ENCODE measurements at places on chromosomes 1 and 21.
A peak's percentile ranks its signal among the peaks of the same experiment; 100 is the strongest.

- no peak for DNase-seq
These were observed 12.7 kb downstream of the CDCA8 start for GRCh38 chr1:37704966-37705365.

DNA sequence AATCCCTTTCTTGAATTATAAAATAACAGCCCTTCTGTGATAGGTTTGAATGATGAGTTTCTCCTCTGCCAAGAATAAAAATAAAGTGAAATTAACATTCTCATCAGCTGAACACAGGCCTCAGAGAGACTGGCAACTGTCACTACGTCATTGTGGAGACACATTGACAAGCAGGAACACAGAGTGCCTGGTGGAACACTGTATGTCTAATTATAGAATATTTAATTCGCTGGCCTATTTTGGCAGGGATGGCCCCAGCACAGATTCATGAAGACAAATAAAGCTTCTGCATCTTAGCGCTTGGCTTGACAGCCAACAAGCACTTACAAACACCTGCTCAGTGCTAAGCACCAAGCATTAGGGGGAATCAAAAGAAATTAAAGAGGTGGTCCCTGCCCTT is 52.0 kb upstream of the SMYD2 start:
- no peak for DNase-seq

DNA sequence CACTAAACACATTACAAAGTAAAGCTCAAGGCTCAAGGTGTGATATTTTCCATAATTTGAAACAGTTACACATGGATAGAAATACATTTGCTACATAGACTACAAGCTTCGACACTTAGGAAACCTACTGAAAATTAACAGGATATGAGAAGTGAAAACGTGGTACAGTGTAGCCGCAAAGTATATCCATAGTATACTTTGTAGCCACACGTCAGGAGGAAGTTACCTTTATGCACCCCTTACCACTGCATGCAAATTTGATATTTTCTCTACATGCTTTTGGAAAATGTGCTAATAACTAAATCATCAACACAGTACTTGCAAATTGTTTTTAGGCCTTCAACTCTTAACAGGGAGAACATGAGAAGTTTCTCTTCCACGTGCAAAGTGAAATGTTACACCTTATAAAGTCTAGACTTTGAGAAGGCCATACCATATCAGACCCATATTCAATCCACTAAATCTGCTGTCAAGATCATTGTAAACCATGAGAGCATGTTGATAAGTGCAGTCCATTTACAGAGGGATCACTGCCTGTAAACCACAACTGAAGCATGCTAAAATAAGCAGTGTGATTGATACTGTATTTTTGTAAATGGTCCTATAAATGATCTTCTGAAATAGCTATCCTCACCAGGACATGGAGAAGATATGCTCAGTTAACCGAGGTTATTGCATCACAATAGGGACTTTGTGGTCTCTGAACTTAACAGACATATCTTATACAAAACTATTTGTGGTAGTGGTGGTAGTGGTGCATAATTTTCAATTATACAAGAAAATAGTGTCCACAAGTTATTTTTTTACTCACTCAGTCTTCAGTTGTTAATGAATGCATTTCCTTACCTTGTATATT is 64.7 kb downstream of the VAV3 start:
- no peak for DNase-seq

DNA sequence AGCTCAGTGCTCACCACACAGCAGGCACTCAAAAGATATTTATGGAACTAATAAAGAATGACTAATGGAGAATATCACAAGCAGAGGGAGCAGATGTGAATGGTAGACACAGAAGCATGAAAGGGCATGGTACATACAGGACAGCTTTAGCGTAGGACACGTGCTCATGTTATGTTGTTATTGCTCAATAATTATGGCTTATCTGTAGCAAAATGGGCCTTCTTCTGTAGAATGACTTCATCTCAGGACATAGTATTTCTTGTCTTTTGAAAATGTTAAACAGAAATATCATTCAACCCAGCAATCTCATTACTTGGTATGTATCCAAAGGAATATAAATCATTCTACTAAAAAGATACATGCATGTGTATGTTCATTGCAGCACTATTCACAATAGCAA is 58.9 kb upstream of the EXO1 start:
- DNase-seq, result no peak

GRCh38 chr1:151196292-151196800 is 2.0 kb upstream of the PIP5K1A start:
- no peak for DNase-seq

- DNase-seq, result no peak
These were observed at the start of gene SPRR2A for GRCh38 chr1:153057375-153057774. SPRR2A (minus strand) TSS chr1:153057512; CDS start chr1:153056735, 777 bp downstream.

DNA sequence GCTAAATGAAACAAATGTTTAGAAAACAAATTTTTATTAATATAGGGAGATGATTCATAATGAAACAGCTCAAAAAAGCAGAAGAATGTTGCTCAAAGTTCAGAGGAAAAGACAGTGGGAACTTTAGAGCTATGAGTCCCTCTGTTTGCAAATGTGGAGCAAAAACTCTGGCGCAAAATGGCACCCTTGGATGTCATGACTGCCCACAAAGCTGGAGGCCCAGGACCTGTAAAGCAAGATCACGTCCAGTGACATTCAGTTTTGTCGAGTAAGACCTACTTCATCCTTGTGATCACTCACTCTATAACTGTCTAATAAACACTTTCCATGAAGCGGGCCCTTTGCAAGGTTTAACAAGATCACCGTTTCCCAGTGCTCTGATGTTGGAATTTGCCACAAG is 9.1 kb upstream of the EXO1 start:
- DNase-seq, result no peak

DNA sequence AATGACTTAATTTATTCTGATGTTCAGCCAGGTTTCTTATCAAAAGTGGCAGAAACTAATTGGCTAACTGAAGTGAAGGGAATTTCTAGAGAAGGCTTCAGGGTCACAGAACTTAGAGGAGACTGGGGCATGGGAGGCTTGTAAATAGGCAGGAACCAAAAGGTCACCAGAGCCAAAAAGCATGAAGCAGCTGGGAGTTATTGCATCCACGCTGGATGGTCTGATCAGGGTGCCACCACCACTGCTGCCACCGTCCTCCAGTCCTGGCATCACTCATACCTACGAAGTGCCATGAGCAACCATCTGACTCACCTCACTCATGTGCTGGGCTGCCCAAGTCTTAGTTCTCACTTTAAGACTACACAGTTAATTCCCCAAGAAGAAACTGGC is 82.5 kb upstream of the DPH5 start:
- no peak for DNase-seq

GRCh38 chr1:240843798-240844197 is 231.8 kb upstream of the GREM2 start:
- DNase-seq, result no peak

GRCh38 chr1:225653463-225654276 is 747 bp upstream of the ENAH start:
- peak; percentile 55 for DNase-seq

GRCh38 chr1:224182057-224182865 is 779 bp upstream of the DEGS1 start:
- DNase-seq, result peak; percentile 34

- DNase-seq, result no peak
These were observed at the start of gene RUSC1 for GRCh38 chr1:155320661-155321617. RUSC1 (plus strand) TSS chr1:155320894; CDS start chr1:155321774, 880 bp downstream.

- no peak for DNase-seq
These were observed 186.7 kb upstream of the NFIA start for GRCh38 chr1:60895701-60896100.

- no peak for DNase-seq
These were observed 884 bp upstream of the LRRC8C start for GRCh38 chr1:89631816-89632656.

DNA sequence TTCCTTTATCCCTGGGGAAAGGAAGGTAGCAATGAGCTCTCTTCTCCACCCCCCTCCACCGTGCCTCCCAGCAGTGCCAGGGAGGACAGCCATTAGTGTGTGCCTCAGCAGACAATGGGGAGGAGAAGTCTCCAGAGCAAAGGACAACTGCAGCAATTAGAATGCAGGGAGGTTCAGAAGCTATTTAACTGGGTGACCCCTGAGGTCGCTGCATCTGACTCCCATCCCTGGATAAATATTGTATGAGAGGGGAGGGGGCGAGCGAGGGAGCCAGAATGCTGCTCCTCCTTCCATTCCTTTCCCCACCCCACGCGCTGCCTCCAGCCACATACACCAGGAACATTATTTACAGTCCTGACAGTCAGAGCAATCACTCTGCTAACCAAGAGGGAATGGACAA is 59.0 kb downstream of the ERI3 start:
- no peak for DNase-seq

DNA sequence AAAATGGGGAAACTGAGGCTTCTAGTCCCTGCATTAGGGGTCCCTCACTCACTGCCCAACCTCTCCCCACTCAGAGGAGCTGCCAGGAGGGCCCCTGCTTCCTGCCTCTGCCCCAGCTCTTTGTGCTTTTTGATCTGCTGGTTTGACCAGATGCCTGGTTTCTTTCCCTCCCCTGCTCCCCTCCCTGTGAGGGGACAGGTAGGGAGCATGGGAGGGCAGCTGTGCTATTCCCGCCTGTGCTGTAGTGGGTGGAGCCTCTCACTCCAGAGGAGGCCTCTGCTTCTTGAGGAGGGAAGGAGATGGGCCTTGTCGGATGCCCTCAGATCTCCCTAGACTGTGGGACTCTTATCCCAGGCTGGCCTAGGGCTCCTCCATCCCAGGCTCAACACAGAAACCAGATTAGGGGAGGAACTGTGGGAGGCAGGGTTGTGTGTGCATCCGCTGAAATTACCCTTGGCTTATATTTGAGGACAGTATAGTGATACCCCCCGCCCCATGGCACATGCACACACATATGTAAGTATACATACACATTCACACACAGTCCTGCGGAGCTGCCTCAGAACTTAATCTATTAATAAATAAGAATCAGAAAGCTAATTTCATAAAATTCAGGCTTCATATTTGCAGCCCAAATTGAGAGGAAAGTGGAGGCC is 4.6 kb downstream of the BOLA1 start:
- no peak for DNase-seq

DNA sequence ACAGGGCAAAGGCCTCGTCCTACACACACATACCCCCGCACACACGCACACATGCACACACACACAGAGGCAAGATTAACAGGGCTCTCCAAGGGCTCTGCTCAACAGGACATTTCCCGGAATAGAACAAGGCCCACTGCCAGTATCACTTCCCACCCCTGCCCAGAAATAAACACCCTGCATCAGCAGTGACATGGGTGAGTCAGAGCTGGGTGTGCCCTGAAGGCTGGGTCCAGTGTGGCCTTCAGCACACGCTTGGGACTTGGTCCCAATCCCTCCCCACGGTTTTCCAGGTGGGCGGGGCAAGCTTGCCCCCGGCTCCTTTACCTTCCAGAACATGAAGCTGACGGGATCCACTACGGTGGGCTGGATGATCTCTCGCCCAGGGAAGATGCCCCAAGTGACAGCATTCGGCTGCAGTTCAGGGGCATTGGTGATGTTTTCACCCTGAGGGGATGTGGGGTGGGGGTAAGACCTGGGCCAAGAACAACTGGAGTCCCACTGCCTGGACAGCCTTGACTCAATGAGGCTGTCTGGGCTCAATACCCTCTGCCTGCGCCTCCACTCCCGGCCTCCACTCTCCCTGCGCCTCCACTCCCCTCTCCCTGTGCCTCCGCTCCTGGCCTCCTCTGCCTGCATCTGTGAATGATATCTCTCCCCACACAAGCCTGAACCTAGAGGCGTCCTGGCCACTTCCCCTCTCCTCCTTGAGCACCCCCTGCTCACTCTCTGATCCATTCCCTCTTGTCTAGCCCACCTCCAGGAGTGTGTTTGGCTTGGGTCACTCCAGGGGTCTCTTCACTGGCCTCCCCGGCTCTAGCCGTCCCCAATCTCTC is 14.7 kb downstream of the MTHFR start:
- no peak for DNase-seq

DNA sequence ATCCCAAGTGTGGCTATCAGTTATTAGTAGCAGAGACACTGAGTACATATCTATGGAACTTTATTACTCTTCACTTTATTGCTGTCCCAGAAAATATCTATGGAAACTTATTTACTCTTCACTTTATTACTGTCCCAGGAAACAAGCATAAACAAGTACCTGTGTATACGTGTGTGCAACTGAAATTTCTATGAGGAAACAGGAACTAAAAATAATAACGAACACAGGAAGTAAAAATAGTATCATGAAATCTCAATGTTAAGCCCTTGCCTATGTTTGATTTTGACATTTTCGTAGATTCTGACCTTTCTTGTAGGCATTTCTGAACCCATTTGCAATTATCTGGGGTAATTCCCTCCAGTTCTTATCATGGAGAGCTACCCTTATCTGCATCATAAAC is 64.9 kb upstream of the KRTAP19-8 start:
- no peak for DNase-seq
